ENCODE measurements at places on chromosomes 5 and 9.

DNA sequence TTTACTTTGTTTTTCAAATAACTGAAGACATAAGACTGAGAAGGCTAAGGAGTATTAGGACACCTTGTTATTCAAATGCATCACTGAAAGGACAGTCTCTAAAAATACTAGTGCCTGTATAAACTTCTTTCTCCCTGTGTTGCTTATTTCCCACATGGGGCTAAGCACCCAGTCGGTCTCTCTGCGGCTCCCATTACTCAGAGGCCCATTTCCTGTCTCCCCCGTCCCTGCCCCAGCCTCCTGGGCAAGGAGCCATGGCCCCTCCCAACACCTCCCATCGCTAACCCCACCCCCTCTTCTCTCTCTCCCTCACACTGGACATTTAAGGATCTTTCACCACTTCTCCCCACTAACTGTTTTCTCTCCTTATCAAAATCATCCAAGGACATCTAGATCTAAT is 81.9 kb downstream of the EBF1 start:
- peak; percentile 43 for DNase-seq

- no peak for DNase-seq
Observed at GRCh38 chr9:91945277-91946085, 4.5 kb downstream of the ROR2 start.

DNA sequence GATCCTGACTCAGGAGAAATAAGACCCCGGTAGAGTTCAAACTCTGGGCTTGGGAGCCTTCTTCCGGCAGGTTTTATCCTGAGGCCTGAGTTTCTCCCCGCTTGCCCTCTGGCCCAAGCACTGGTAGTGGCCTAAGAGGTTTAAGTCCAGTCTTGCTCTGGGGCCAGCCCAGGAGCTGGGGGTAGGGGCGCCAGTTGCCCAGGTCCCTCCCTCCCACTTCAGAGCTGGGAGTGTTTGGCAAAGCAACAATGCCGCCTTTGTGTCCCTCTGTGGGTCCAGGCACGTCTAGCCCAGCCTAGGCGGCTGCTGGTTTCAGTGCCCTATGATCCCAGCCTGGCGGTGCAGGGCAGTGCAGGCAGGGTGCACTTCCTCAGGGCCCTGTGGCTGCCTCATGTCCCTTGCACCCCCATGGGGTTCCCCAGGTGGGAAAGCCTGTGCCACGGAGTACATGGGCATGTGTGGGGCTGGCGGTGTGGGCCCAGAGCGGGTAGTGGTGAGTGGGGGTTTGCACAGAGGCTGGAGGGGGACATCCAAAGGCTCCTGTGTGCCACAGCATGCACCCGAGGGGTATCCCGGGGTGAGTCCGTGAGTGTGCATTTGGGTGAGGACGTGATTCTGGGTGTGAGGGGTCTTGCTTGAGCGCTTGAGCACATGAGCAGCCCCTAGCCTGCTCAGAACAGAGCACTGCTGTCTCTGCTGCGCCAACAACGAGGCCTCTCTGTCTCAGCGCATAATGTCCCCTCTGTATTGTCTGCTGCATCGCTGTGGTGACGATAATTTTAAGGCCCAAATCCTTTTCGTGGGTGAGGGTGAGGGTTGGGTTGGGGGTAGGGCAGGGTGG is 61.7 kb upstream of the PSD2 start:
- no peak for DNase-seq

- no peak for DNase-seq
Observed at GRCh38 chr5:115455301-115455707, 89.3 kb downstream of the FEM1C start.

DNA sequence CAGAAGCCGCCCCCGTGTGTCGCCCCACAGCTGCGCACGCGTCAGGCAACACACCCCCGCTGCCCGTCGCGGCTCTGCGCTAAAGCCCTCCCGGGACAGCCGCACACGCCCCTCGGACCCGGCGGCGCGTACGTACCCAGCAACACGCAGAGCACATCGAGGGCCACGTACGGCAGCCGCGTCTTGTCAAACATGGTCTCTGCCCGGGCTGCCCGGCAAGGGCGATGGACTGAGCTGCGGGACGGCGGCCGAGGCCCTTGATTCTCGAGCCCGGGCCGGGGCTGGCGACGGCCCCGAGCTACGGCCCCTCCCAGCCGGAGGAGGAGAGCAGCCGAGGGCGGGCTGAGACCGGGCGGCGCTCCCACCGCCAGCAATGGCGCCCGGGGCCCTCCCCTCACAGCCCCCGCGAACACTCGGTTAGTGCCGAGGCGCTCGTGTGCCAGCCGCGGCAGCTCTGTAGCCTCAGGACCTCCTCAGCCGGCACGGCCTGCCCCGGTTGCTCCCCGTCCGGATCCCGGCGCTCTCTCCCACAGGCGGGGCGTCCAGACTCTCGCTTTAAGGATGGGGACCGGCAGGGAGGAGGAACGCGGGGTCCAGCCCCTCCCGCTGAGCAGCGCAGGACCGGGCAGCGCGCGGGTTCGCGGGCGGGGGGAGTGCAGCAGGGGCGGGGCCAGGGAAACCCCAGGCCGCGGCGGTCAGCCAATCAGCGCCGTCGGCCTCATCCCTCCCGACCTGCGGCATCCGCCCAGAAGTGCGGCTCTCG is at the start of gene PLPP1:
TSS of gene PLPP1 (minus strand) at position 529 of the 763 bp plus-strand sequence. CDS start at position 194, 335 bp downstream.
- DNase-seq: peak; percentile 96

DNA sequence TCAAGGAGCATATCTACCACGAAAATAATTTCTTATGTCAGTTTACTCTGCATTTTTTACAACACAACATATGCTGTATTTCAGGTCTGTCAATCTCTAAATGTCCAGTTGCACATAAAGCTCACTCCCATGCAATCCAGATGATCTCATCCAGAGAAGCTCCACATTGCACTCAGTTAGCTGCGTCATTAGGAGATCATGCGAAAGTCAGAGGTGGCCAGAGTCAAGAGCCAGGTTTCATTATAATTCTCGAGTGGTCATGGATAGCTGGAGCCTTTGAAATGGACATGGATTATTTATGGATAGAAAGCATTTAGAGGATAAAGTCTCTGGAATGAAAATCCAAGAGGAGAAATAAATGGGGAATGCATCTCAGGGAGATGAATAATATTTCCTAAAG is 232.3 kb downstream of the GAS1 start:
- DNase-seq: no peak

DNA sequence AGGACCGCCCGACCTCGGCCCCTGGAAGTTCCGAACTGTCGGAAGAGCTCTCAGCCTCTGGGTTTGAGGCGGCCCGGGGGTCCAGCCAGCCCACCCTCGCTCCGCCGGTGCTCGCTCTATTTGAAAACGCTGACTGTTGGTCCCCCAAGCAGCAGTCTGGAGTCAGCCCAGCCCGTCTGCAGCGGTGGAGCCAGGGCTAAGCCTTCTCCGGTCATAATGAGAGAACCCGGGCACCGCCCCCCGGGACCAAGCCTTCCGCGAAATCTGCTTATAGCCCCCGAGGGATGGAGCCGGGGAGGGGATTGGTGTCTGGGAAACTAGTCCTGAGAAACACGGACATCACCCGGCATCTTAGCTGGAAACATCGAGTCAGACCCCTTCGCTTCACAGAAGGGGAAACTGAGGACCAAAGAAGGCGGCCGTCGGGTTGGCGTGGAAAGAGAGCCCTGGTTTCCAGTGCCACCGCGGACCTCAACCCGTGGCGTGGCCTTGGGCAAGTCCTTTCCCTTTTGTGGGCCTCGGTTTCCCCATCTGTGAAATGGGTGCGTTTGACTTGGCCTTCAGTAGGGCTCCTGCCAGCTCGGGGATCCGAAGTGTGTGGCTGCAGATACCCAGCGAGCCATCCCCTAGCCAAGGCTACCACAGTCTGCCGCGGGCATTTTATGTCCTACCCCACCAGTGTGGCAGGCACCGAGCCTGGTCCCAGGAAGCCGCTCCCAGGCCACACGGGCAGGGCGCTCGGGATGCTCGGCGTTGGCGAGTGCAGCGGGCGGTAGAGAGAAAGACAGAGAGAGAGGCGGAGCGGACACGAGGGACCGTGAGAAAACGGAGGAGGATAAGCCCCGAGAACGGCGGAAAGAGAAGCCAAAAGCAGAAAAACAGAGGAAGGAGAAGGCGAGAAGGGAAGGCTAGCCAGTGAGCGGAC is 857 bp downstream of the ADAM19 start:
- peak; percentile 43 for DNase-seq

DNA sequence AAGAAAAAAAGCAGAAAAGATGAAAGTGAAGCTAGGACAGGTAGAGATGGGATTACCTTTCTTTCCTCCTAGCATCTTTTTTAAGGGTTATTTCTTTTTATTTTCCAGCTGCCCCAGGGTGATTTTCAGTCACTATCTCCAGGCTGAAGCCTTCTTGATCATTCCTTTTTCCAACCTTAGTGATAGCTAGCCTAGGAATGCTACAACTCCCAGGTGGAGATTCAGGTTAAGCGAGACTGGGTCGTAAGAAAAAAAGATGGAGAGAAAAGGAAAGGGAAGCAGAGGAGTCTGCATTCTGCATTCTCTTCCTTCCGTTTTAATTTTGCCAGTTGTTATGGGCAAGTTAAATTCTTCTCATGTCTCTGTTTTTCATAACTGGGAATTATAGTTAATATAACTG is 36.7 kb upstream of the RIC1 start:
- no peak for DNase-seq

- no peak for DNase-seq
Observed at GRCh38 chr5:53878015-53878414, 317.6 kb downstream of the NDUFS4 start.

DNA sequence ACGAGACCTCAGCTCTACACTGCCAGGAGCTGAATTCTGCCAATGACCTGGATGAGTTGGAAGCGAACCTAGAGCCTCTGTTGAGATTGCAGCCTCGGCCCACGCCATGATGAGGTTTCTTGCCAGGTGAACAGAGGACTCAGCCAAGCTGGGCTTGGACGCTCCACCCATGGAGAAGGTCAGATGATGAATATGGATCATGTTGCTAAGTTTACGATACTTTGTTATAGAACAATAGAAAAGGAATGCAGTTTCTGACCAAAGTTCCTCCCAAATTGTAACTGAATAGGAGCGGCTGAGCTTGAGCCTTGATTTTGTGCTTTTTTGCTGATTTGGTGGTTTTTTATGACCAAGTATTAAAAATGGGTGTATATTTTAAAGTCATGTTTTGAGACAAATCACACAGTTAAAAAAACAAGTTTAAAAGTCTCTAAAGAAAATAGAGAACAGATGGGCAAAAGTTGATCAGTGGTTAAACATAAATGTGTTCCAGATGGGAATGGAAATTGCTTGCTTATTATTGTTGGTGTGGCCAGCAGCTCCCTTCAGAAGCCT is 32.9 kb downstream of the ROPN1L start:
- no peak for DNase-seq

DNA sequence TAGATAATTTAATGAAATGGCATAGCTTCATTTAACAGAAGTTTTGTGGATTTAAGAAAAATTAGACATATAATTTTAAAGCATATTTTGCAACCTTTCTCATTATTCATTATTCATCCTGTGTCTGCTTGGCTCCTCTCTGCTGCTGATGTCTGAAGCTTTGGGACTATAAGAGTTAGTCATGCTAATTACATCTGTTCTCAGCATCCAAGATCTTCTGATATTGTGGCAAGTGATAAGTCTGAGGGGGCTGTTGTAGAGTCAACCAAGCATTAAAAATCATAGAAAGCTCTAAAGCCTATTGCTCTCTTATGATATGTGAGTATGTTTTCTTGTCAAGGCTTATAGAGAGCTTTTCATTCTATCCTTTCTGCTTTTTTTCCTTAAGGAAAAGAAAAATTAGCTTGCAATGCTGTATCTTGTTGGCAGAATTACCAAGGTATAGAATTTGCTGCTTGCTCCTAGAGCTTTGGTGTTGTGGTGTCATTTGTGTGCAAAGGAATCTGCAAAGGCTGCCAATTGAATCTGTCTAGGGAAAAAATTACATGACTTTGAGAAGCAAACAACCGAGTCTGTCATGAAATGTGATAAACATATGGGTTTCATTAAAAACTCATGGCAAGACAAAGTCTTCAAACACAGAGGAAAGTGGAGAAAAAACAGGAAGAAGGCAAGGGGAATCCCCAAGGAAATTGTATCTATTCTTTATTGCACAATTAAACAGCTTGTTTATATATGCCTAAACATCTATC is 156.1 kb upstream of the DAB2 start:
- no peak for DNase-seq

DNA sequence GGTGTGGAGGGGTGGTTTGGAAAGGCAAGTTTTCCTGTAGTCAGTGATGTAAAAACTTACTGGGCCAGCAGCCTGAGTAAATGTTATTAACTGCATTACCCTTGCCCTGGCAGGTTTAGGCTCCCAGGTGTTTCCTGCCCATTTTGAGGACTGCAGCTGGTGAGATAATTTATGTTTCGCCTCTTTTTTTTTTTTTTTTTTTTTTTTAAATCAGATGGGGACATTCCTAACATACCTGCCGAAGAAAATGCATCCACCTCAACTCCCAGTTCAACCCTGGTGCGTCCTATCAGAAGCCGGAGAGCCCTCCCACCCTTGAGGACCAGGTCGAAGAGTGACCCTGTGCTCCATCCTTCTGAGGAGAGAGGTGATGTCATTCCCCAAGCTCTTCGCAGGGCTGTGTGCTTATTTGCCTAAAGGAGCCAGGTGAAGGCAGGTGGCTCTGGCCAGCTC is 60.6 kb downstream of the ENTREP1 start:
- no peak for DNase-seq

DNA sequence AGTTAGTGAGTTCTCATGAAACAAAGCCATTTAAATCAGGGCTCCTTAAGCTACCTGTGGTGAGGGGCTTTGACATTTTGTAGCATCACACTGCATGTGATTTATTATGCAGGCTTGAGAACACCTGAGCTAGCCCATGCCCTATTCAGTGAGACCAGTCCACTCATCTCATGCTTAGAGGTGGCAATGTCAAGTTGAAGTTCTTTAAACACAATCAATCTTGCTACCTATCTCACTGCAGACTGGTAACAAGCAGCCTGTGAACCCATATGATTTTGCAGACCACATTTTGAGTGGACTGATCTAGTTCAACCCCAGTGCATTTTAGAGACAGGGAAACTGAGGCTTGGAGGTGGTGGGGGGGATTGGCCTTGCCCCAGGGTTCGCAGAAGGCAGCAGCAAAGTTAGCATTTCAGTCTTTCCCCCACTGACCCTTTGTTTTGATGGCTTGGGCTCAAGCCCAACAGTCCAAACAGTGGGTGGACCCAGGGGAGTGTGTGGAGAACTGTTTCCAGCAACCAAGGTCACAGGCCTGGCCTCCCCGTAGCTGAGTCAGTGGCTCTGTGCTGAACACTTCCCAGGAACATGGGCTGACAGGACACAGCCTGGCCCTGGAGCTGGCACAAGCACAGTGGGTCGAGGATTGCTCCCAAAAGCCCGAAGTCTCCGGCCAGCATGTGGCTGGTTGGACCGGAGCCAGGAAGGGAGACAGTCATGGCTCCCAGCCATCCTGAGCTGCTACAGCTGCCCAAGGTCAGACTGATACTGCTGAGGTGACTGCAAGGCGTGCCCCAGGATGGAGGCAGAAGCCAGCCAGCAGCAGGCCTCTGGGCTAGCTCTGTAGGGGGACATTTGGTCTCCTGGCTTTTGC is 95.3 kb downstream of the RGS3 start:
- peak; percentile 80 for DNase-seq

- no peak for DNase-seq
Observed at GRCh38 chr5:127028822-127029457, 1.4 kb downstream of the MARCHF3 start.

GRCh38 chr9:83714329-83714728 is 6.6 kb upstream of the UBQLN1 start:
- no peak for DNase-seq

Data from tibial artery (tissue), 4 donors.